ENCODE measurements at places on chromosomes 7 and 10. TPM values are rescaled to one million over a fixed set of nuclear protein-coding genes. Genes with fewer than 3 reads are reported as not detected.
A peak's percentile ranks its signal among the peaks of the same experiment; 100 is the strongest.

DNA sequence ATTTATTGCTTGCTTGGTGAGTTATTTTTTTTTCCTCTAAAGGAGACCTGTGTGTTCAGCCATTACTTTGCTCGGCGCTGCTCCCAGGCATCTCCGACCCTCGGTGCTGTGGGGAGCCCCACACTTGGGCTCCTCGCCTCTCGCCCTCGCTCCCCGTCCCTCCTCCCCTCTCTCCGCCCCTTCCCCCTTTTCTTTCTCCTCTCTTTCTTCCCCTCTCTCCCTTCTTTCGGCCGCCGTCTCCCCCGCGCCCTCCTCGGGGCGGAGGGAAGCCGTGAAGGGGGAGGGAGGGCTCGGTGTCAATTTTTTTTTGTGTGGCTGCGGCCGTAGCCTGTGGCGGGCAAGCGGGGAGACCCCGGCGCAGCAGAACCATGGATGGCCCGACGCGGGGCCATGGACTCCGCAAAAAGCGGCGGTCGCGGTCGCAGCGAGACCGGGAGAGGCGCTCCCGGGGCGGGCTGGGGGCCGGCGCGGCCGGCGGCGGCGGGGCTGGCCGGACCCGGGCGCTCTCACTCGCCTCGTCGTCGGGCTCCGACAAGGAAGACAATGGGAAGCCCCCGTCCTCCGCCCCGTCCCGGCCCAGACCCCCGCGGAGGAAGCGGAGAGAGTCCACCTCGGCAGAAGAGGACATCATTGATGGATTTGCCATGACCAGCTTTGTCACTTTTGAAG lies 1.1 kb downstream of the AUTS2 start:
- no peak overlapping the region for H3K27ac ChIP-seq
- H3K27me3 ChIP-seq = peaks cover 11% of the 10 kb centered on the region
- peak overlapping the region; percentile 99 for H3K4me3 ChIP-seq
- peak; percentile 46 for DNase-seq
- peaks cover 11% of the 10 kb centered on the region for H3K4me1 ChIP-seq

- peaks cover 4% of the 10 kb centered on the region for H3K36me3 ChIP-seq
- H3K4me3 ChIP-seq = no peak overlapping the region
- no peak for DNase-seq
- peaks cover 10% of the 10 kb centered on the region for H3K4me1 ChIP-seq
These were observed 182.1 kb downstream of the AUTS2 start for GRCh38 chr7:69780379-69780778.

GRCh38 chr7:37698276-37698675 lies 14.7 kb downstream of the GPR141 start:
- H3K4me1 ChIP-seq = peaks cover 15% of the 10 kb centered on the region
- H3K27me3 ChIP-seq = peaks cover 1% of the 10 kb centered on the region
- no peak overlapping the region for H3K27ac ChIP-seq

LEP gene
- total RNA-seq = not detected

KMT2E gene
- total RNA-seq = 71.0 TPM

OR2A5 gene
- total RNA-seq = not detected
